Glutamatergic neuron (in vitro differentiated cells): ENCODE measurements at places on chromosomes 3 and 15. TPM values are rescaled to one million over a fixed set of nuclear protein-coding genes. Genes with fewer than 3 reads are reported as not detected.
A peak's percentile ranks its signal among the peaks of the same experiment; 100 is the strongest.

ZMYND10 gene
- total RNA-seq, result 1.3 TPM

EFHB gene
- 0.76 TPM for total RNA-seq

DNA sequence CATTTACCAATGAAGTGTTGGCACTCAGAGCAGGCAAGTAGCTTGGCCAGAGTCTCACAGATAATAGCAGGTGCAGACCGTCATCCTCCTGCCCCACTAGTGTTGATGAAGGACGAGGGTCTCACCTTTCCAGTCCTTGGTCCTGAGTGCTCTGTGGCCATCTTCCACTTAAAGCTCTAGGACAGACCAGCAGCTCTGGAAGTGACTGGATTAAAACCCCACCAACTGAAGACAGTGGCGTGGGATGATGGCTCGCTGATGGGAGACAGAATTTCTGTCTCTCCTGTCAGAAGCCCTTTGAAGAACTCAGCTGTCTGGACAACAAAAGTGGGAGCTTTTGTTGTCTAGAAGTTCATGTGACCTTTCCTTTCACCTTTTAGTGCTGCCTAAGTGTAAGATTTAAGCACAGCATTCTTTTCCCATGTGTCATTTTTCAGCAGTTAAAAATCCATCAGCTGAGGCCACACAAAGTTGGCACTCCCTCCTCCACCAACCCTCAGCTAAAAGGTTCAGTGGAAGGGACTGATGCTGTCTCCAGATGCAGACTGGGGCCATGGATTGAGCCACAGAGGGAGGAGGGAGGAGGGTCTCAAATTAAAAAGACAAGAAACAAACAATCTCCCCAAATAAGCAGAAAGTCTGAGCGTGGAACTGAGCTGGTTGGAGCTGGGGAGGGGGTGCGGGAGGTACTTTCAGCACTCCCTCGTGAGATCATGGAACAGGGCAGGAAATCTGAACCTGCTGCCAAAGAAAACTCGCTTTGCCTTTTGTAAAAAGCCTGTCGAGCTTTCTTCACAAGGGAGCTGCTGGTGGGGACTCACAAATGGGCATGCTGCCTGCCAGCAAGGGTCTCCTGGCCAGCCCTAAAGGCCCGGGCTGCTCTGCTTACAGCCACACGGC is 148.5 kb upstream of the CTDSPL start:
- H3K4me1 ChIP-seq, result peaks cover 22% of the 10 kb centered on the region
- H3K4me3 ChIP-seq, result no peak overlapping the region
- peaks cover 18% of the 10 kb centered on the region for H3K27me3 ChIP-seq
- no peak overlapping the region for H3K27ac ChIP-seq
- no peak for DNase-seq

DNA sequence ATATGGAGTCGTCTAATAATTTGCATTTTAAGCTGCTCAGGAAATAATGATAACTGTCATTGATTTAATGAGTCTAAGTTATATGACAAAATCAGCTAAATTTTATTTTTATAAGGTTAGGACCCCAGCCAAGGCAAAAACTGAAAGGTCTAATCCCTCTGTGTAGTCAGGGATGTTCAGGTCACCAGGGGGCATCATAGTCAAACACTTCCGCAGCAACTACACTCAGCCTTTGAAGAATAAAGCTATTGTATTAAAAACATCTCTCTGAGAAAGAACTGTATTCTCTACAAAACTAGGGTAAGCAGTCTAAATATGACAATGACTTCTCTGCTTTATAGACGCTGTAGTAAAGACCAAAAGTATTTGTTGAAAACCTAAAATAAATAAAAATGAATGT is 15.0 kb downstream of the INTS14 start:
- H3K4me1 ChIP-seq, result no peaks in the 10 kb centered on the region
- peaks cover 2% of the 10 kb centered on the region for H3K27me3 ChIP-seq
- no peaks in the 10 kb centered on the region for H3K36me3 ChIP-seq
- peak; percentile 35 for DNase-seq

DNA sequence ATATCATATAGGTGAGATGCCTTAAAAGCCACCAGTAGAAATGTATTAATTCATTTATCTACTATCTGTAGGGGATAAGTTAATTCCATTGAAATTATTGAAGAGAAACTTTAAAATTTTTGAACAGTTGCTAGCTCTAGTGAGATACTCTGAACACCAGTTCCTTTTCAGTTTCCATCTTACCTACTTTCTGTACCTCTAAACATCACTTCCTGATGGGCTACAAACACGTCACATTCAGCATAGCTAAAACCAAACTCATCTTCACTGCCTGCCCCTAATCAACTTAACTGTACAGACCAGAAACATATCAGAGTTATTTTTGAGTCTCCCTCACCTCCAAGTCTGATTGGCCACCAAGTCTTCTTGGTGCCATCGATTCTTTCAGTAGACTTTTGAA is 88.9 kb downstream of the FEZF2 start:
- H3K36me3 ChIP-seq, result no peaks in the 10 kb centered on the region
- H3K27ac ChIP-seq, result no peak overlapping the region
- DNase-seq, result no peak
- H3K4me3 ChIP-seq, result no peak overlapping the region
- no peaks in the 10 kb centered on the region for H3K27me3 ChIP-seq
- no peaks in the 10 kb centered on the region for H3K4me1 ChIP-seq

GRCh38 chr3:168870892-168871291 is 775.2 kb upstream of the GOLIM4 start:
- H3K4me3 ChIP-seq, result no peak overlapping the region
- H3K4me1 ChIP-seq, result no peaks in the 10 kb centered on the region
- peaks cover 2% of the 10 kb centered on the region for H3K27me3 ChIP-seq

- no peaks in the 10 kb centered on the region for H3K27me3 ChIP-seq
- H3K36me3 ChIP-seq, result no peaks in the 10 kb centered on the region
- no peak overlapping the region for H3K4me3 ChIP-seq
Measured at GRCh38 chr15:68371160-68371559, 60.8 kb downstream of the ITGA11 start.

- DNase-seq, result no peak
- peaks cover 2% of the 10 kb centered on the region for H3K4me1 ChIP-seq
- H3K4me3 ChIP-seq, result no peak overlapping the region
- H3K36me3 ChIP-seq, result peaks cover 11% of the 10 kb centered on the region
Measured at GRCh38 chr3:89571298-89571697, 463.9 kb downstream of the EPHA3 start.

GRCh38 chr3:10907262-10907661 is 85.3 kb upstream of the SLC6A1 start:
- no peaks in the 10 kb centered on the region for H3K4me1 ChIP-seq
- no peaks in the 10 kb centered on the region for H3K27me3 ChIP-seq
- peaks cover 18% of the 10 kb centered on the region for H3K36me3 ChIP-seq
- no peak overlapping the region for H3K4me3 ChIP-seq
